ENCODE measurements at places on chromosomes 7 and 10. TPM values are rescaled to one million over a fixed set of nuclear protein-coding genes. Genes with fewer than 3 reads are reported as not detected.
A peak's percentile ranks its signal among the peaks of the same experiment; 100 is the strongest.

DNA sequence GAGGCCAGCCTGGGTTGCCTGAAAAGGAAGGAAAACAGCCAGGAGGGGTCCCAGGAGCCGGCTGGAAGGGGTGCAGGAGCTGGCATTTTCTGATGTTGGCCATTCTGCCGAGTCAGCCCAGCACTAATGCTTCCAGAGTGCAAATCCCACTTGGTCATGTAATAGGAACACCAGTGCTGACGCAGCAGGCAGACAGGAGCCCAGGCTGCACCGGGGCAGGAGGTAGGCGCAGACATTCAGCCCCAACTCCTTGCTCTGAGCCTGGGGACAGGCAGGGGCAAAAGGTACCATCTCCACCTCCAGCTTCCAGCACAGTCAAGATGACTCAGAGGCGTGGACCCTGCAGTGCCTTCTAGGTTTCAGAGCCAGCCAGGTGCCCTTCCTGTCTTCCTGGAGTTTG lies 10.2 kb upstream of the YWHAG start:
- no peak overlapping the region for H3K4me3 ChIP-seq
- H3K4me1 ChIP-seq, result peaks cover 28% of the 10 kb centered on the region
- H3K27me3 ChIP-seq, result no peaks in the 10 kb centered on the region
- no peaks in the 10 kb centered on the region for H3K36me3 ChIP-seq

Gene CCL24
- total RNA-seq, result not detected

GRCh38 chr7:98321301-98321700 lies 39.8 kb downstream of the BRI3 start:
- peak; percentile 18 for DNase-seq
- H3K4me1 ChIP-seq, result no peaks in the 10 kb centered on the region
- H3K27ac ChIP-seq, result no peak overlapping the region
- no peak overlapping the region for H3K4me3 ChIP-seq
- H3K27me3 ChIP-seq, result peaks cover 16% of the 10 kb centered on the region

DNA sequence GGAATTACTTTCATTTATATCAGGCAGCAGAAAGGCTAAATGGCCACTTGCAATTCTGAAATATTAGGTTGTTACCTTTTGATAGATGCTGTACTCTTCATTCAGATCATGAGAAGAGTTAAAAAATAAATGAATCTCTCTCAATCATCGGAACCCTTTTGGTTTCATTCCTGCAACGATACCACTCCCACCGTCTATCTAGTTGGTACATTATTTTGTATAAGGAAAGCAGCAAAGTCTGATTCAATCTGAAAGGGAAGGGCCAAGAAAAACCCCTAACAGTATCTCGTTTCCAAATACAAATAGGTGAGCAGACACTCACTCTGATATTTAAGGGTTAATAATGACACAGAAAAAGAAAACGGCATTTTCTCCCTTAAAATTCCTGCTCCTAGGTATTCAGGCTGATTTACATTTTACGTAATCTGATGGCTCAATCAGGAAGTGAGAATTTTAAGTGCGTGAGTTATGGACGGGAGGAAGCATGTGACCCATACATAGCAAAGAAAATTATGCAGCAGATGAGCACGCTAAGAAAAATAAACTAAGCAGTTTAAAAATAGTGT lies 209.4 kb upstream of the KLF14 start:
- H3K4me3 ChIP-seq, result peak overlapping the region; percentile 39
- DNase-seq, result no peak
- H3K27ac ChIP-seq, result peak overlapping the region; percentile 66
- H3K36me3 ChIP-seq, result no peaks in the 10 kb centered on the region

DNA sequence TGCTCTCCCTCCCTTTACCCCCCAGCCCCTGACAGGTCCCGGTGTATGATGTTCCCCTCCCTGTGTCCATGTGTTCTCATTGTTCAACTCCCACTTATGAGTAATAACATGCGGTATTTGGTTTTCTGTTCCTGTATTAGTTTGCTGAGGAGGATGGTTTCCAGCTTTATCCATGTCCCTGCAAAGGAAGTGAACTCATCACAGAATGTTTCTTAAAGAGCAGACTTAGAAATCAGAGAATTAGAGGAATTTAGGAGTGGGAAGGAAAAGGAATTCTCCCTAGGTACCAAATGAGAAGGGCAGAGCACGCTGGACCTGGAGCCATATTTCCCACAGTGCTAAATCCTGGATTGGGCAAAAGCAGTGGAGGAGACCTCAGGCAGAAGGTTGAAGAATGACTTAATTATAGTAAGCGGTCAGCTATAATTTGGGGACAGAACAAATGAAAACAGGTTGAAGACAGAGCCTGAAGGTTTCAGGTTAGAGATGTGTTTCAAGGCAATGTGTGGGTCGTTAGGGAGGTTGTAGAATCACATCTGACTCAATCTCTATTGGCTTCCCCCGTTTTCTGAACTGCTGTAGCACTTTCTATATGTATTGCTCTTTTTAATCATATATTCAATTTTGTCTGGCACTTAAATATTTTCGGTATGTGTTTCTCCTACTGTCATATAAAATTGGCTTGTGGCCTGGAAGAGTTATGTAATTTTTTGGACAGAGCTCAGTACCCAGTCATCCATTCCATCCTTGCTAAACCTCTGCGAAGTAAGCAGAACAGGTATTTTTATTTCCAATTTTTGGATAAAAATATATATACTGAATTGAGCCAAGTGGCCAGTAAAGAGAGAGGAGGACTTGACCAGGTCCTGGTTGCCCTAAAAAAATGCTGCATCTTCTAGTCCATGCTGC lies 210.5 kb upstream of the KLF6 start:
- H3K4me3 ChIP-seq, result no peak overlapping the region
- no peak for DNase-seq
- no peaks in the 10 kb centered on the region for H3K27me3 ChIP-seq
- H3K27ac ChIP-seq, result no peak overlapping the region
- H3K36me3 ChIP-seq, result no peaks in the 10 kb centered on the region
